ENCODE measurements at places on chromosomes 5 and 9. TPM values are rescaled to one million over a fixed set of nuclear protein-coding genes. Genes with fewer than 3 reads are reported as not detected.

DNA sequence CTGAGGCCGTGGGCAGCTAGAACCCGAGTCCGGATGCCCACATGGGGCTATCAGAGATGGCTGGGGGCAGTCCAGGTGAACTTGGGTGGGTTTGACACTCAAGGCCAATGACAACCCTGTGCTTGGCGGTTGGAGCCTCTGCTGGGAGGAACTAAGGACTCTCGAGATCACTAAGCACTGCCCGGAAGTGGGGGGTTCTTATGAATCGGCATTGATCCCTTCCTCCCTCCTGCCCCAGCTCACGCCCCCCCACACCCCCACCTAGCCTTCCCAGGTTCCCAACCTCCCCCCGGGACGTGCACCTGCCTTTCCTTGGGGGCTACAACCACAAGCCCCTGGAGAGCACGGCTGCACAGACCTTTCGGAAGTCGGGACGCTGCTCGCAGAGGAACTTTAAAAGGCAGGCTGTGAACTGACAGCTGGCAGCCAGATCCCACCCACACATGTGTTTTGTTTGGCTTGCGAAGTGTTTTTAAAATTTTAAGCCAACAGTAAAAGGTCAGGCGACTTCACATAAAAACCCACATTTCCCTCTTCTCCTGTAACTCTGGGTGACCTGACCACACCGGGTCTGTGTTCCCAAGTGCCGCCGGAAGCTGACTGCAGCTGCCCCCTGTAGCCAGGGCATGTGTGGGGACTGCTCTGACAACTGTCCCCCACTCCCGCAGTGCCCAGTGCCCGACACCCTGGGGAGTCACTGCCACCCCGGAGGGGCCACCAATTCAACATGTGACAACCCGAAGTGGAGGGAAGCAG lies 5.1 kb upstream of the RALGDS start:
- peak; percentile 23 for DNase-seq

The SMIM33 gene
- not detected for total RNA-seq

DNA sequence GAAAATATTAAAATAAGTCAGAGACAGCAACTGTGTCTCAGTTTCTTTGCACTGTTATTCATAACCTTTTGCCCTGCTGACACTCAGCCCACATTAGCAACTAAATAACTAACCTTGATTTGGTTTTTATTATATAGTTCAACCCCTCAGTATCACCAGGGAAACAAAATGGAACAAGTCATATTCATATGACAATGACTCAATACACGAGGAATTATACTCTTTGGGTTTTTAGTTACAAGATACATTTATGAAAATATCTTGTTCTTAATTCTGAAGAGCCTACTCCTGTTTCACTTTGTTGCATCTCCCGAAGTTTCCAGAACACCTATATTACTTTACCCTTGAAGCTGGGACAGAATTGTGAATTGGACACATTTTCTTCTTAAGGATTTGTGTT lies 845.4 kb downstream of the EFNA5 start:
- DNase-seq = no peak

The PTTG1 gene
- total RNA-seq = 207 TPM

- no peak for DNase-seq
Observed at GRCh38 chr5:101435768-101436167, 532.7 kb upstream of the ST8SIA4 start.

GRCh38 chr9:11931751-11932150 lies 761.4 kb upstream of the TYRP1 start:
- DNase-seq = no peak

DNA sequence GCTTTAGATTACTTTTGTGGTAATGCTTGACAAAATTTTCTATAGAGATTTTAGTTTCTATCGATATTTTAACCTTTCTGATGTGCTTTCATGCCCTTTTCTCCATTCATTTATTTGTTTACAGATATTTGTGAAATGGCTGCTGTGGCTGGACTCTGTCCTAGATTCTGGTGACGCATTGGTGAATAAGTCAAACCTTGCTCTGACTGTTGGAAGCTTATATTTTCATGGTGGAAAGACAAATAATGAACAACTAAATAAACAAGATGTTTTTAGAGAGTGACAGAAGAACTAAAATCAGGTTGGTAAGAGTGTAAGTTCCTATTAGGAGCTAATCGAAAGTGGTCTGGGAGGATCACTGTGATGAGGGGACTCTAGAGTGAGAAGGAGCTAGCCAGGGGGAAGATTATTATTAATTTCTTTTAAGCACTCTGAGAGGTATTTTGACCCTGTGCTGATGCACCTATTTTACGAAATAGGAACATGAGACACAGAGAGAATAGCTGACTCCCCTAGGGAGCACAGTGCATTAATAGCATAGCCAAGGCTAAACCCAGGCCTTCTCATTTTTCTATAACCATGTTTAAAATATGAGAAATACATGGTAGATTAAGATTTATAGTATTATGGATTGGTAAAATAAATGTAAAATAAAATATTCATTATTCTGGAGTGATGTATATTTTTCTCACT lies 411.9 kb upstream of the ARRDC3 start:
- DNase-seq = no peak

The TMEM252 gene
- total RNA-seq = not detected

The SNCAIP gene
- 0.44 TPM for total RNA-seq

The SIMC1 gene
- 11.1 TPM for total RNA-seq

GRCh38 chr9:80292231-80292630 lies 720.5 kb downstream of the TLE4 start:
- DNase-seq = no peak

DNA sequence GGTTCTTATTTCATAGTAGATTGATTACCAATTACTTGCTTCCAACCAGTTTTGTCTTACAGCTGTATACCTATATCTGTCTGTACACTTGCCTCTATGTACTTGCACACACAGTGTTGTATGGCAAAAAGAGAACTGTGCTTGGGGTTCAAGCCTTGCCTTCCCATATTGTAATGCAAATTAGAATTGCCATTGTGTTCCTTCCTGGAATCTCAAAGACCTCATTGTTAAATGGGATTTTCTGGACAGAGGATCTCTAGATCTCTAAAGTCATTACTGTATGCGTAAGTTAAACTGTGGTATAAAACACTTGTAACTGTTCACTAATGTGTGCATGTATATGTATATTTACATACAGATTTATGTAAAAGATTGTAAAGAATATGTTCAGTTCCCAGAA lies 428.8 kb downstream of the CAAP1 start:
- no peak for DNase-seq

- DNase-seq = no peak
Observed at GRCh38 chr5:138385660-138386059, 33.2 kb downstream of the KDM3B start.

DNA sequence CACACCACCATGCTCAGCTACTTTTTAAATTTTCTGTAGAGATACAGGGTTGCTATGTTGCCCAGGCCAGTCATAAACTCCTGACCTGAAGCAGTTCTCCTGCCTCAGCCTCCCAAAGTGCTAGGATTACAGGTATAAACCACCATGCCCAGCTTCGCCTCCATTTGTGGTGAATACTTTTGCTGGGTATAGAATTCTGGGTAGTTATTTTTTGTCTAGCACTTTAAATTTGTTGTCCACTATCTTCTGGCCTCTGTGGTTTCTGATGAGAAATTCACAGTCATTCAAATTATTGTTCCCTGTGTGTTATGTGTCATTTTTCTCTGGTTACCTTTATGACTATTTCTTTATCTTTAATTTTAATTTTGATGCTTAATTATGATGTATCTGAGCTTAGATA lies 57.7 kb upstream of the EXOC3 start:
- no peak for DNase-seq

The CDH9 gene
- not detected for total RNA-seq

The FUBP3 gene
- total RNA-seq = 65.9 TPM

The PFN3 gene
- not detected for total RNA-seq

DNA sequence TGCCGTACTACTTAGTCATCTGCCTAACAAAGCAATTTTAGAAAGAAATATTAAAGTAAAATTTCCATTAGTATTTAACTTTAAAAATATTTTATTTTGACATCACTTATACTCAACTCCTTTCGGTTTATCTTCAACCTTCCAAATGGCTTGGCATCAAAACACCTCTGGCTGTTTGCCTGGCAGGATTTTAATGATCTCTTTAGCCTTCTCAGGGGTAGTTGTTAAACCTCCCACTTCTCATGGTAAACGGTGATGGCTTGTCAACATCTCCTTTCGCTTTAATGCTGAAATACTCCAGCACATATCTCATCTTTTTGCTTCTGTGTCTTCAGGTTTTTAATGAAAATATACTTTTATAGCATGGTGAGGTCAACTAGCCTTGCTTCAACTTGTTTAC lies 747.1 kb downstream of the CETN3 start:
- no peak for DNase-seq

The HACD4 gene
- 2.9 TPM for total RNA-seq

GRCh38 chr5:29197631-29198454 lies 1995.6 kb upstream of the CDH6 start:
- DNase-seq = peak; percentile 1

- no peak for DNase-seq
Observed at GRCh38 chr9:3939820-3940219, 360.0 kb downstream of the GLIS3 start.

- no peak for DNase-seq
Observed at GRCh38 chr5:6066016-6066415, 312.3 kb downstream of the MED10 start.

The SLC1A3 gene
- total RNA-seq = 0.34 TPM

DNA sequence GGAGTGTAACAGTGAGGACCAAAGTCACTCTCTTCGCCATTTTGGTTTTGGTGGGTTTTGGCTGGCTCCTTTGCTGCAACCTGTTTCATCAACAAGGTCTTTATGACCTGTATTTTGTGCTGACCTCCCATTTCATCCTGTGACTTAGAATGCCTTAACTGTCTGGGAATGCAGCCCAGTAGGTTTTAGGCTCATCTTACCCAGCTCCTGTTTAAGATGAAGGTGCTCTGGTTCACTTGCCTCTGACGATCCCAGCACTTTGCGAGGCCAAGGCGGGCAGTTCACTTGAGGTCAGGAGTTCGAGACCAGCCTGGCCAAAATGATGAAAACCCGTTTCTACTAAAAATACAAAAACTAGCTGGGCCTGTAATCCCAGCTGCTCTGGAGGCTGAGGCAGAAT lies 1.8 kb upstream of the CKS2 start:
- no peak for DNase-seq

DNA sequence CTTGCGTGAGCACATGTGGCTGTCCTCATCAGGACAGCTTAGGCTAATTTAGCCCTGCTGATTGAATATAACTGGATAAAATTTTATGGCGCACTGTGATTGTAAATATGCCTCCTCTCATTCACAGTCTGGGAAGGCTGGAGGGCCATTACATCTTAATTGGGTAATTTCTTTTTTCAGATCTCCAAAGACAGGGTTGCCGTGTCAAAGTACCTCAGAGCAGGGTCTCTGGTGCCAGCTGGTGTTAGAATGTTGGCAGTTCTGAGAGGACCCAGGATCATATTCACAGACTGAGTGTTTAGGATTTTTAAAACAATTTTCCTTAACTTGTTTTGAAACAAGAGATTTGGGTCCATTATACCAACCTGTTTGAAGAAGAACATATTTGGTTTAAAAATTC lies 455.7 kb upstream of the TLE4 start:
- DNase-seq = no peak

DNA sequence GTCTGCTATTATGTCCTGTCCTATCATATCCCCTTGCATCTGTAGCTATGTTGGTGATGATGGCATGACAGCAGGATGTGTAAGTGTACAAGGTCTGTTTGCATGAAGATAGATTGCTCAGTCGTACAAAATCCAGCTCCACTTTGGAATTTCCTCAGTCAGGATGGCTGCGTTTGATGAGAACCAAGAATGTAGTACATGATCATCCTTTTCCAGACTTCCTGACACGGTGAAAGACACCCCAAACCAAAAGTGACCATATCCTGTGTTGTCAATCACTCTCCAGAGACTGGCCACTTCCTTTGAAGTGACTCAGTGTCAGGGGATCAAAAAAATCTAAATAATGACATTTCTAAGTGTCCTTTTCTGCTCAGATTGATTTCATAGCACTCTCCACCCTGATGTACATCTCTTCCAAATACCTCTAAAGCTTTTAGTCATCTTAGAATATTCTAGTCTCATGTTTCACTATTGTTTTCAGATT lies 213.4 kb downstream of the PLK2 start:
- no peak for DNase-seq

The SLC34A1 gene
- total RNA-seq = not detected

The CAAP1 gene
- 14.6 TPM for total RNA-seq

DNA sequence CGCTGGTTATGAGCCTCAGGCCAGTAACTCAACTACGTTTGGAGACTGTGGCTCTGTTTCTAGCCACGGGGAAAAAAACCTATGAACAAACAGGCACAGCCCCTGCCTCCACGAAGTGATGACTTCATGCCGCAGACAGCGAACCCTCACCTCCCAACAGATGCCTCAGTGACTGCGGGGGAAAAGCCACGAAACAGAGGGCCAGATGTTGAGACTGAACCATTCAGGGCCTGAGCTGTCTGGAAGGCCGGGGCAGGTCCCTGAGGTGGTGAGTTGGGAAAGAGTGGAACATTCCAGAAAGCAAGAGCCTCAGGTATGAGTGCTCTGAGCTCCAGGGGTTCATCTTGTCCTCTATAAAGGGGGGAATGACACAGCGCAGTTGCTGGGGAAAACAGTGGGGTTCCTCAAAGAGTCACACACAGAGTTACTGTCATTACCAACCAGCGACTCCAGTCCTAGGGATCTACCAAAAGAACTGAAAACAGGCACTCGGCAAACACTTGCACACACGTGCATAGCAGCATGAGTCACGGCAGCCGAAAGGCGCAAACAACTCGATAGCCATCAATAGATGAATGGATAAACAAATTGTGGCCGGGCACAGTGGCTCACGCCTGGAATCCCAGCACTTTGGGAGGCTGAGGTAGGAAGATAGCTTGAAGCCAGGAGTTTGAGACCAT lies 15.3 kb downstream of the PLPP7 start:
- peak; percentile 59 for DNase-seq

DNA sequence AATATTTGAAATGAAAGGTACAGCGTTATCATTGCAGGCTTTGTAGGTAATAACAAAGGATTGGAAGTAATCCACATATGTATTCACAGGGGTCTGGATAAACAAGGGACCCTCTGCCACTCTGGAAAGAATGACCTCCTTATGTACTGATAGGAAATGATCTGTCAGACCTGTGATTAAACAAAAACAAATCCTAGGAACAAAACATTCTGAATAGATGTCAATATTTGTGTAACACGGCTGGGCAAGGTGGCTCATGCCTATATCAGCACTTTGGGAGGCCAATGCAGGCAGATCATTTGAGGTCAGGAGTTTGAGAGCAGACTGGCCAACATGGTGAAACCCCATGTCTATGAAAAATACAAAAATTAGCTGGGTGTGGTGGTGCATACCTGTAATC lies 42.3 kb downstream of the NSUN2 start:
- no peak for DNase-seq

- no peak for DNase-seq
Observed at GRCh38 chr9:94553029-94553938, 1.6 kb upstream of the PCAT7 start.

GRCh38 chr5:62199792-62200716 lies 106.0 kb upstream of the KIF2A start:
- DNase-seq = no peak
